ENCODE measurements at places on chromosomes 1 and 21. TPM values are rescaled to one million over a fixed set of nuclear protein-coding genes. Genes with fewer than 3 reads are reported as not detected.
A peak's percentile ranks its signal among the peaks of the same experiment; 100 is the strongest.

GRCh38 chr1:226414098-226414698 lies 6.3 kb upstream of the PARP1 start:
- H3K36me3 ChIP-seq: no peaks in the 10 kb centered on the region
- H3K4me3 ChIP-seq: no peak overlapping the region
- H3K4me1 ChIP-seq: no peaks in the 10 kb centered on the region
- H3K27ac ChIP-seq: no peak overlapping the region
- H3K27me3 ChIP-seq: no peaks in the 10 kb centered on the region
- no peak for DNase-seq

GRCh38 chr21:14591377-14591776 lies 45.3 kb upstream of the SAMSN1 start:
- DNase-seq: no peak
- H3K27me3 ChIP-seq: no peaks in the 10 kb centered on the region
- H3K4me3 ChIP-seq: no peak overlapping the region
- peaks cover 2% of the 10 kb centered on the region for H3K36me3 ChIP-seq
- peaks cover 19% of the 10 kb centered on the region for H3K4me1 ChIP-seq

DNA sequence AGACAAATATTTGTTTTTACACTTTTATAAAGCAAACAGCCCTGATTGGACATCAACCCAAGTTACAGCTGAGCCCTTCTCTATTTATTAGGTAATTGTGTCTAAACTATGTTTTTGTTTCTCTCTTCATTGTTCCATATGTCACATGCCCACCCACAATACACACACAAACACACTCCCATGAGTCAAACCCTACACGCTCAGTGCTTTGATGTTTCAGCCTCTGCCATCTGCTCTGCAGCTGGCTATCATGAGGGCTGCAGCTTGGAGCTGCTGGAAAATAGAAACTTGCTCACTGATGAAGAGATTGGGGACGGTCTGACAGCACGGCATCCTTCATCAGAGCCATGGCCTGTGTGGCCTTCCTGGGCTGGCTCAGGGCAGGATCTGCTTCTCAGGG lies 41.7 kb downstream of the PSMG1 start:
- H3K4me3 ChIP-seq: no peak overlapping the region
- H3K36me3 ChIP-seq: no peaks in the 10 kb centered on the region
- H3K27me3 ChIP-seq: peaks cover 2% of the 10 kb centered on the region
- H3K27ac ChIP-seq: no peak overlapping the region
- no peaks in the 10 kb centered on the region for H3K4me1 ChIP-seq
- DNase-seq: no peak

- H3K36me3 ChIP-seq: no peaks in the 10 kb centered on the region
- H3K4me1 ChIP-seq: no peaks in the 10 kb centered on the region
- H3K27me3 ChIP-seq: no peaks in the 10 kb centered on the region
- H3K27ac ChIP-seq: no peak overlapping the region
These were observed 56.2 kb downstream of the ST3GAL3 start for GRCh38 chr1:43763497-43763973.

DNA sequence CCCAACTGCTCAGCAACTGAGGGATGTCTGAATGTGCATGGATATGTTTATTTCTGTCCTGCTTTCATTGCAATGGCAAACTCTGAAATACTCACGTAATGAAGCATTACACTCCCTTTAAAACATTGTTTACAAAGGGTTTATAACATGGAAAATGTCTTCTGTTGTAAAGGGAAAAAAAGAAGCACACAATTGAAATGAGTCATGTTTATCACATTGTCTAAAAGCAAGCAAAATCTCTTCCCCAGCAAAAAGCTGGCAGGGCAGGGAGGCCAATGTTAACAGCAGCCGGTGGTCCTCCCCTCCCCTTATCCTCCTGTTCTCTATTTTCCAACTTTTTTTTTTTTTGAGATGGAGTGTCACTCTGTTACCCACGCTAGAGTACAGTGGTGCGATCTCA lies 3.9 kb upstream of the EFNA1 start:
- H3K27me3 ChIP-seq: peaks cover 15% of the 10 kb centered on the region
- H3K27ac ChIP-seq: no peak overlapping the region
- H3K4me1 ChIP-seq: peaks cover 17% of the 10 kb centered on the region
- no peaks in the 10 kb centered on the region for H3K36me3 ChIP-seq
- no peak overlapping the region for H3K4me3 ChIP-seq

GRCh38 chr21:43306911-43307676 lies 119.8 kb downstream of the SIK1 start:
- DNase-seq: no peak
- no peak overlapping the region for H3K4me3 ChIP-seq
- H3K27ac ChIP-seq: no peak overlapping the region

- H3K36me3 ChIP-seq: peaks cover 9% of the 10 kb centered on the region
- H3K4me3 ChIP-seq: peak overlapping the region; percentile 54
- peak overlapping the region; percentile 41 for H3K27ac ChIP-seq
These were observed 3.0 kb downstream of the TNFRSF4 start for GRCh38 chr1:1210726-1211540.

DNA sequence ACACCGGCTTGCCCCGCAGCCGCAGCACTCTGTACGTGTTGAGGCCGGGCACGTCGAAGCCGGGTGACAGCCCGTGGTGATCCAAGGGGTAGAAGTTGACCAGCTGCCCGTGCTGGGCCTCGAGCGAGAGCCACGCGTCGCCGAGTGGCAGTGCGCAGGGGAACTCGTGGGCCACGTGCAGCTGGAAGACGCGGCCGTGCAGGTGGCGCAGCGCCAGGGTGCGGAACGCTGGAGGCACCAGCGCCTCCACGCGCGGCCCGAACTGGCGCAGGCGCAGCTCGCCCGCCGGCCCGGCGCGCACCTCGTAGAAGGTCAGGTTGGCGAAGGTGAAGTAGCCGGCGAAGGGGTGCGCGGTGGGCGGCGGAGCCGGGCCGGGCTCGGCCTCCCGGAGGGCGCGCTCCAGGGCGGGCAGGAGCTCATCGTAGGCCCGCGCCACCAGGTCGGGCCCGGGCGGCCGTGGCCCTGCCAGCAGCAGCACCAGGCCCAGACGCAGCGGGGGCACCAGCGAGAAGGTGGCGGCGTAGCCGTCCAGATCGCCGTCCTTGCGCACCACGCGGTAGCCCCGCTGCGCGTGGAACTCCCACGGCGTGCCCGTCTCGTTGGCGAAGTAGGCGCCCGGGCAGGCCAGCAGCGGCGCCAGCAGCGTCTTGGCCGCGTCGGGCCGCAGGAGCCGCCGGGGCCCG lies 19.5 kb downstream of the LACTBL1 start:
- H3K27me3 ChIP-seq: peaks cover 20% of the 10 kb centered on the region
- H3K27ac ChIP-seq: no peak overlapping the region
- H3K36me3 ChIP-seq: no peaks in the 10 kb centered on the region
- H3K4me1 ChIP-seq: no peaks in the 10 kb centered on the region
- DNase-seq: no peak

DNA sequence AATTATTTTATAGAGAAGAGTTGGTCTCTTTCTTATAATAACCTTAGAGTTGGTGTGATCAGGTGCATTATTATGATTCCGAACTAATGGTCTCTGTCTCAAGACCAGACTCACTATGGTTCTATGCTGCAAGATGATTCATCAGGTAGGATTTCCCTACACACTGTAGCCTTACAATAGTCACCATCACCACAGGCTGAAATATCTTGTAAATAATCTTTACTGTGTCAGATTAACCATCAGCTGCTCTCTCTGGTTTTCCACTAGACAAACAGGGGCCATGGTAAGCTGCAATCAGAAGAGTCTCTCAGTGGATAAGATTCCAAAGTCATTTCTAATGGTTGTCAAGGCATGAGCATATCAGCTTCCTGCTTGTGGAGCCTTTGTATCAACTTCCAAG lies 4.4 kb upstream of the GBP4 start:
- no peak for DNase-seq
- H3K27ac ChIP-seq: no peak overlapping the region
- peaks cover 52% of the 10 kb centered on the region for H3K4me1 ChIP-seq
- H3K36me3 ChIP-seq: peaks cover 24% of the 10 kb centered on the region

DNA sequence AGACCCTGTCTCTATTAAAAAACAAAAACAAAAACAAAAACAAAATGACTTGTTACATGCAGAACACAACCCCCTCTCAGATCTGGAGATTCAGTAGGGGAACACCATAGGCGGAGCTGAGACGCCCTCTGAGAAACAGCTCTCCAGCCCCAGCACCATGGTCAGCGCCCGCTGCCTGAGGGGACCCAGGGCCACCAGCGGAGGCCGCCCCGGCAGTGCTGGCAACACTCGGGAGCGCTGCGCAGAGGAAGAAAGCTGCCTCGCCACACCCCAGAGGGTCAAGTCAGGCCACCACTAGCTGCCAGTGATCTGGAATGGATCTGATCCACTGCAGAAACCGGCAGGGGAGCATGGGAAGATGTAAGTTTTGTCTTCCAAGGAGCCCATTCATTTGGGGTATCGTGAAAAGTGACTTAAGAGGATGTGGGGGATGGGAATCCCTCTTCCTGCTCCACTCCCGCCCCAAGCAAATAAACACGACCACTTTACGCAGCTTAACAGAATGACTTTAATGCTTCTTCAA lies 3.1 kb downstream of the ACTA1 start:
- H3K4me3 ChIP-seq: peak overlapping the region; percentile 59
- H3K27me3 ChIP-seq: peaks cover 71% of the 10 kb centered on the region
- H3K36me3 ChIP-seq: no peaks in the 10 kb centered on the region

GRCh38 chr1:23222331-23222730 lies 5.0 kb upstream of the HTR1D start:
- H3K27me3 ChIP-seq: peaks cover 36% of the 10 kb centered on the region
- peaks cover 2% of the 10 kb centered on the region for H3K4me1 ChIP-seq
- DNase-seq: no peak
- H3K36me3 ChIP-seq: no peaks in the 10 kb centered on the region
- H3K27ac ChIP-seq: no peak overlapping the region

COL16A1 gene
- 0.17 TPM for total RNA-seq

TNFRSF4 gene
- total RNA-seq: 110 TPM

CFAP74 gene
- not detected for total RNA-seq

REN gene
- total RNA-seq: not detected

CD1B gene
- not detected for total RNA-seq

C1orf87 gene
- total RNA-seq: not detected

Data from activated naive CD4-positive, alpha-beta T cell treated with anti-CD3 and anti-CD28 coated beads for 36 hours (primary cell).